ENCODE measurements at places on chromosomes 12 and 14.

GRCh38 chr12:57011438-57012424 lies 4.6 kb downstream of the TAC3 start:
- no peak for DNase-seq

DNA sequence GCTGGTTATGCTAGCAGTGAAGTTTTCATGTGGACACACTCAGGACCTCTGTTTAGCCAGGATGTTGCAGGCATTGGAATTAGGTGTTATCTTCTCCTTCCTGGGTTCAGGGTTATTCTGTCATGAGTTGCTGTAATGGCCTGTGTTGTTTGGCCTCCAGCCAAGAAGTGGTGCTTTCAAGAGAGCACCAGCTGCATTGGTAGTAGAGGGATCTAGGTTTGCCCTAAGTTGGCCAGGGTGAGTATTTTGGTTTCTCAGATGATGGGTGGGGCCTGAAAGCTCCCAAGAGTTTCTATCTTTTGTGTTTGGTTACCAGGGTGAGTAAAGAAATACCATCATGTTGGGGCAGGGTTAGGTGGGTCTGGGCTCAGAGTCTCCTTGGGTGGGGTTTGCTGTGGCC lies 2.7 kb upstream of the GZMH start:
- no peak for DNase-seq

DNA sequence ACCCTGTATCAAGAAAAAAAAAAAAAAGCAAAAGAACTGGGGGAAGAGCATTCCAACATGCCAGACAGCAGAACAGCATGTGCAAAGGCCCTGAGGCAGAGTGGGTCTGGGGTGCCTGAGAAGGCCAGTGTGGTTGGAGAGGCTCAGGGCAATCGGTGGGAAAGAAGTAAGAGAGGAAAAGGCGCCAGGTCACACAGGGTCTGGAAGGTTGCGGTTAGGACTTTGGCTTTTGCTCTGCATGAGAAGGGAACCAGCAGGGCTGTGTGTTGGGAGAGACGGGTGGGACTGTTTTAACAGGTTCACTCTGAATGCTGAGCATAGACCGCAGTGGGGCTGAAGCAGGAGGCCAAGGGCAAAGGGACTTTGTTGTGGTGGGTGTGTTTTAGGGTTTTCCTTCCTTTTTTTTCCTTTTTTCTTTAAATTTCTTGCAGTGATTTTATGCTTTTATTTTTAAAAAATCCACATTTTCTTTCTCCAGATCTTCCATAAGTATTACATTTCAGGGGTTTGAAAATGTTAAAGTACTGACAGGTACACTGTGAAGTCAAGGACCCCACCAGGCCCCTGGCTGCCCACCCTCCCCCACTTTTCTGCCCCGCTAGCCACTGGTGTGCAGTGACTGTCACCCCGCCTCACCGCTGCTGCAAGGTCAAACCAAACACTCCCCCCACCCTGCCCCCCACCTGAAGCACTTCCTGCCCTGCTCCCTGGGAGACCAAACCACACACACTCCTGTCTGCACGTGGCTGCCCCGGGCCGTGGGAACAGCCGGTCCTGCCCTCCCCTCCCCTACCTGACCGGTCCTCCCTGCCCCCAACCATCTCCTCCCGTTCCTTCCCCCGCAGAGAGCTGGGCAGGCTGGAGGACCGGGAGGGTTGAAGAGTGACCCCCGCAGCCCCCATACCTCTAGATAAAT lies 30.0 kb downstream of the DTX1 start:
- DNase-seq = no peak

- DNase-seq = no peak
Measured at GRCh38 chr12:105334582-105334981, 4.1 kb downstream of the C12orf75 start.

- DNase-seq = no peak
Measured at GRCh38 chr14:97120611-97121031, 323.4 kb downstream of the VRK1 start.

DNA sequence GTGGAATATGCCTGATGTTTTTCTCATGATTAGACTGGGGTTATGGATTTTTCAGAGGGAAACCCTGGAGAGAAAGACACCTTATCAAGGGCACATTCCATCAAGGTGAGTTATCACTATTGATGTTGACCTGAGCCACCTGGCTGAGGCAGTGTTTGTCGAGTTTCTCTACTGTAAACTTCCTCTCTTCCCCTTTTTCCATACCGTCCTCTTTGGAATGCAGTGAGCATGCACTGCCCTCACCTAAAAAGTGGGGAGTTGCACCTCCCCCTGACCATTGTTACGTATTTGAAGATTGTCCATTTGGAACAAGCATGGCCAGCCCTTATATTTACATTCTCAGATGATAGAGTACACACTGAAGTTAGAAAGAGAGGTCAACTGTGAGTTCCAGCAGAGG lies 53.9 kb upstream of the PWP1 start:
- no peak for DNase-seq
